ENCODE measurements at places on chromosomes 6 and 20.

DNA sequence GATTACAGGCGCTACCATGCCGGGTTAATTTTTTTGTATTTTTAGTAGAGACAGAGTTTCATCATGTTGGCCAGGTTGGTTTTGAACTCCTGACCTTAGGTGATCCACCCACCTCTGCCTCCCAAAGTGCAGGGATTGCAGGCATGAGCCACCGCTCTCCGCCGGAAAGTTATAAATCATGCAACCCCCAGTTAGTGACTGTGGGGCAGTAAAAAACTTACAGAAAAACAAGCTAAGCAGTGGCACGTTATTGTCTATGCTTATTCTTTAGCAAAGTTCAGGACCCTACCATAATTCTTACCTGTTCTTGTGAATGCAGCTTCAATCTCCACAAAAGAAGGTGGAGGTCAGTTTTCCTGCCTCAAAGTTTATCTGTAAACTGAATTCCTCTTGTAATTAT lies 47.5 kb upstream of the BTN3A2 start:
- no peak for DNase-seq

DNA sequence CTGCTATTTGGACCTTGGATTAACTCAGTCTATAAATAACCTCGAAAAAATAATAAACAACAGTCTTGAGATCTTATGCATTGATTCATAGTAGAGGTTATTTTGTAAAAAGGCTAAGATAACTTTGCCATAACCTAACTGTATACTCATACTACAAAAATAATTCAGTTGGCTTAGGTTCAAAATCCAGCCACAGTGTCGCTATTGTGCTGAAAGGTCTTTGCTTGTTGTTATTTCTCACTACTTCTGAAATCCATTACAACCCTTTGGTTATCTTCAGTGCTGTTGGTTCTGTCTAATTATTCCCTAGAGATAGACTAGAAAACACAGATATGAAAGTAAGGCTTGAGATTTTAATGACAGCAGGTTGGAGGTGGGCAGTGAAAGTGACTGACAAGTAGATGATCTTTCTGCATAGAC lies 74.4 kb downstream of the MKKS start:
- DNase-seq, result no peak

DNA sequence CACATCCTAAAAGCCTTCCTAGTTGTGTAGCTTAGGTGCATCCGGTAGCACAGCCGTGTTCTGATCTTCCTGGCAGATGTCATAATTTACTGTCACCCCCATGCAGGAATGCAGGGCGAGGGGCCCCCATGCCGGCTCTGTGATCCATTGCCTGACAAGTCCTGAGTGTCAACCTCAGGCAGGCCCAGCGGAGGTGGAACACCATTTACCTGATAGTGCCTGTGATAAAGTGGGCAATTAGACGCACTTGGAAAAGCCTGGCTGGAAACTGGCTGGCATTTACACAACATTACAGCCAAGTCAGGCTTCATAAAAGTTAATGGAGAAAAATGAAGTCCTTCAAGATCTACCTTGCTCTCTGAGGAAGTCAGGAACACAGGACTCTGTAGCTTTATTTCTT lies 521.4 kb upstream of the JAG1 start:
- no peak for DNase-seq

- DNase-seq, result no peak
These were observed 15.7 kb upstream of the FAM83C start for GRCh38 chr20:35307666-35308653.

DNA sequence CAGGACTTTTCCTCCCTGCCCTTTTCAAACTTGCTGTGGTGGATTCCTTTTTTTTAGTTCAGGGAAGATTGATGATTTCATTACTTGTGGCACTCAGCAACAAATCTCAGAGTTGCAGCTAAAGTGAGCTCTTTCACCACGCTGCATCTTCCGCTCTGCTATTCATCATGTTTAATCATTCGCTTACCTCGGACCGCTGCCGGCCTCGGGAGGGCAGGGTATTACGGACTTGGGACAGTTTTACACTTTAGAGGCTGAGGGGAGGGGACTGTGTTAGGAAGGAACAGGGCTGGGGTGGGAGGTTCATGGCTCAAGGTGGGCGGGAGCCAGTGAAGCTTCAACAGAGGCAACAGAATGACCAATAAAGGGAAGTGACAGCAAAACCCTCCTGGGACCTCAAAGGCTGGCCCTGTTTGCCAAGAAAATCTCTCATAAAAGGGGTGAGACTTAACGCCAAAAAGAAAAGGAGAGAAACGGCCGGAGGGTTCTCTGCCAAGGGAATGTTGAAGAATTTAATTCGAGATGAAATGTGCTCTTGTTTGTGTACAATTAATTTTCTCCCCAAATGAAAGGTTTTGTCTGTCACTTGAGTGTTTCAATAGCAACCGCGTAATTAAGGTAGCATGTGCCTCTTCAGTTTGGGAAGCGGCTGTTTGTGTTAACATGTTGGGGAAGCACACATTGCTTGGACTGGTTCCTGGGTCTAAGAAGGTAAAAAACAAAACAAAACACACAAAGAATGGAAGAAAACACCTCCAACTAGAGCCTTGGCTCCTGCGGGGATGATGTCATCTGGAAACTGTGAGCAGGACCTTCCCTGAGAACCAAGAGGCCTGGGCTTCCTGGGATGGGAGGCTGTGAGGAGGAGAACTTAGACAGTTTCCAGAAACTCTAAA lies 72.5 kb upstream of the SULF2 start:
- no peak for DNase-seq

DNA sequence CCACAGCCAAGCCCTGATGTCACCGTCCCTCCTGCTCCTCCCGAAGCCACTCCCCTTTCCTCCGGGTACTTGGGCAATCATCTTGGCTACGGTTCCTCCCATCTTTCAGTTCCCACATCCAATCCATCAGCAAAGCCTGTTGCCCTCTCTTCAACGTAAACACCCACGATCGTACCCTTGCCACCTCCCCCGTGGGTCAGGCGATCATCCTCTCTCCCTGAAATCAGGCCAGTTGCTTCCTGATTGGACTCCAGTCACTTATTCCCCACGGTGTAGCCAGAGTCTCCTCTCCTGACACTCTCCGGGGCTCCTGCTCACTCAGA lies 44.5 kb downstream of the SULF2 start:
- DNase-seq, result no peak

DNA sequence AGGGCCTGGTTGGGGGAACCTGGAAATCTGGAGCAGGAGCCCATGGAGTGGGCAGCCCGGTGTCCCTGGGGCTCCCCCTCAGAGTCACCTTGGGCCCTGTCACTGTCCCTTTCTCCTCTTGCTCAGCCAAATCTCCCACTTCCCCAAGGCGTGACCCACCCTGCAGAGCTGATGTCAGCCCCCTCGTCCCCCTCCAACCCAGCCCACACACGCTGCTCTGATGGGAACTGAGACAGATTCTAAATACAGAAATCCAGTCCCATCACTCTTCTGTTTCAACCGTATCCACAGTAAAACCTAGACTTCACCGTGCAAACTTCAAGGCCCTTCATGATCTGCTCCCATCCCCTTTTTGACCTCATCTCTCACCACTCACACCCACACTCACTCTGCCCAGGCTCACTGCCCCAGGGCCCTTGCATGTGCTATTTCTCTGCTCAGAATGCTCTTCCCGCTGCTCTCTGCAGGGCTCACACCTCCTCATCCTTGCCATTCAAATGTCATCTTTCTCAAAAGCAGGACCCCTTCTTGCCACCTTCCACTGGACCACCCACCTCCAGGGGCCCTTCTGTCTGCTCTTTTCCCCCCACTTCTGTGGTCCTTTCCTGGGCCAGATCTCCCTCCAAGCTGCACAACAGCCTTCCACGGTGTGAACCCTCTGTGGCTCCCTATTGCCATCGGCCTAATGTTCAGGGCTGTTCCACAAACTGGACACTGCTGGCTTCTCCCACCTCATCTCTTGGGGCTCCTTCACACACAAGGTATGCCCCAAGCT lies 16.6 kb downstream of the TGM2 start:
- DNase-seq, result no peak

- no peak for DNase-seq
These were observed 115.8 kb upstream of the HMGCLL1 start for GRCh38 chr6:55694759-55695158.

DNA sequence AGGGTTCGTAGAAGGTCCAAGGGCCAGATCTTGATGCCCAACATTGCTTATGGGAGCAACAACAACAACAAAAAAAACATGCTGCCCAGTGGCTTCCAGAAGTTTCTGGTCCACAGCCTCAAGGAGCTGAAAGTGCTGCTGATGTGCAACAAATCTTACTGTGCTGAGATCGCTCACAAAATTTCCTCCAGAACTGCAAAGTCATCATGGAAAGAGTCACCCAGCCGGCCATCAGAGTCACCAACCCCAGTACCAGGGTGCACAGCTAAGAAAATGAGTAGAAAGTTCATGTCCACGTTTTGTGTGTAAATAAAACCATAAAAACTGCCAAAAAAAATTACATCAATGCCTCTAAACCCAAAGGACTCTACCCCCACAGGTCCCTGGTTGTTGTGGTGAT lies 3.8 kb downstream of the HLA-DPB1 start:
- DNase-seq, result no peak

- no peak for DNase-seq
These were observed 1.5 kb downstream of the RALY start for GRCh38 chr20:33995053-33995831.

GRCh38 chr6:122806291-122806690 lies 17.2 kb downstream of the SMPDL3A start:
- DNase-seq, result no peak

GRCh38 chr20:30598460-30599230 lies 658.8 kb upstream of the DEFB115 start:
- DNase-seq, result no peak

DNA sequence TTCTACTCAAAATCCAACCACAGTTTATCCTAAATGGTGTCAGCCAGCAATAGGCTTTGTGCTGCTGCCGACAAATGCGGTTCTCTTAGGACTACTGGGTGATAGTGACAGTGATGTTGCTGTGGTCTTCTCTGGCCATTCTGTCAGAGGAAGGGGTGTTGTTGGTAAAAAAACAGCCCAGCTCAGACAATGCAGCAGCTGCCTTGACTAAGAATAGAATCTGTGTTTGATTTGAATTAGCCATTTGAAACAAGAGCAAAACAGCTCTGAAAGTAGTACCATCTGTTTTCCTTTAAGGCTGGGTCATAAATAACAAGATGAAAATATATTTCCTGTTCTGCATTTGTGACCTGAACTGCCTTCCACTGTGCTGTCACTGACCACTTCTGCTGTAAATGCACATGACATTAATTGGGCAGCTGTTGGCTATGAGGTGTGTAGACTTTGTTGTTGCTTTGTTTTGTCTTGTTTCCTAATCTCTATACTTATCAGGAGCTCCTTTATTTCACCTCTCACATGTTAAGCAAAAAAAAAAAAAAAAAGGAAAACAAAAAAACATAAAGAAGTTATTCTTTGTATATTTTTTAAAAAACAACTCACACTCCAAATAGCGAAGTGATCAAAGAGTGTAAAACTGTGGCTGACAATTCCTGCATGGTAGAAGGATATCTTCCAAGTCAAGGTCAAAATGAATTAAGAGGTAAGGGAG lies 497.8 kb upstream of the ARID1B start:
- DNase-seq, result no peak

- no peak for DNase-seq
These were observed 5.6 kb upstream of the GRM4 start for GRCh38 chr6:34151321-34152041.

DNA sequence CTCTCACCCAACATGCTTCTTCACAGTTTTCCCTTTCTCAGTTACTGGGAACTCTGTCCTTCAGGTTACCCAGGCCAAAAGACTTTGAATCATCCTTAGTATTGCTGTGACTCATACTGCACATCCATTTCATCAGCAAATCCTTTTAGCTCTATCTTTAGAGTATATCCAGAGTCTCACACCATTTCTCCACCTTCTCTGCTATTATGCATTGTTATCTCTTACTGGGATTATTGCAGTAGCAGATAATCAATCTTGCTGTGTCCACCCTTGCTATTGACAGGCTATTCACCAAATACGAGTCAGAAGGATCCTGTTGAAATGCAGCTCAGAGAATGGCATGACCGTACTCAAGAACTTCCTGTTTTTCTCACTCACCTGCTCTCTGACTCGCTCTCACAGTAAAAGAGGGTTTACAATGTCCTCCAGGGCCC lies 57.3 kb downstream of the BCKDHB start:
- no peak for DNase-seq

DNA sequence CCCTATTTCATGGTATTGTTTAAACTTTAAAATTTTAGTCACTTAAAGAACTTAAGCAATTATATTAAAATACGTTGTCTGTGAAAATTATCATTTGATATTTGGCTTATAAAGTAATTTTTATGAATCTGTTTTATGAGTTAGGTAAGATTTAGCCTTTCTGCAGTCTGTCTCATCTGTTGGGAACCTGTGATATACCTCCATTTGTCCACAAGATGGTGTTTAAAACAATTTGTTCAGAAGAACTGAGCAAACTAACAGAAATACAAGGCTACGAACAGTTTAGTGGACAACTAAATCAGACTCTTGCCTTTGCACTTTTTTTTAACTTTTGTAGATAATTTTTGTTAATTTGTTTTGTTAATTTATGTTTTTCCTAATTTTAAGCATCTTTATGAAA lies 92.4 kb downstream of the COL9A1 start:
- no peak for DNase-seq

GRCh38 chr20:33423141-33423834 lies 20.3 kb downstream of the SNTA1 start:
- DNase-seq, result no peak

GRCh38 chr6:37538107-37538506 lies 38.4 kb upstream of the CCDC167 start:
- no peak for DNase-seq

- DNase-seq, result no peak
These were observed 65.2 kb downstream of the RIOK1 start for GRCh38 chr6:7454696-7455358.

GRCh38 chr6:51570168-51570921 lies 517.1 kb downstream of the PKHD1 start:
- no peak for DNase-seq

DNA sequence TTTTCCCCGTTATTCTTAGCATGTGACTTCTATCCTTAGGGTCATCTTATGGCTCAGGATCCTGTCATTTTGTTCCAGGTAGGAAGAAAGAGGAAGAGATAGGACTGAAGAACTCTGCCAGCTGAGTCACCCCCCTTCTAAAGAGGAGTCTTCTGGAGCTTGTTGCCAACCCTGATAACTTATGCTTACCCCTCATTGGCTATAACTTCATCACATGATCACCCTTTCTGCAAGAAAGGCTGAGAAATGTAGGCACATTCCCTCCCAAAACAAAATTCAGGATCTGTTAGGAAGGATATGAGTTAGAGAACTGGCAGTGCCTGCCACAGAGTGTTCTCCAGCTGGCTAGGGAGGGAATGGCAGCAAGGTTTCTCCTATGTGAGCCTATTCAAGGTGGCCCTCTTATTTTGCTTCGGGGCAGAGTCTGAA lies 35.6 kb downstream of the ARFGEF2 start:
- DNase-seq, result no peak

Data from stimulated activated CD4-positive, alpha-beta T cell treated with anti-CD3 and anti-CD28 coated beads, Interleukin-1b, Interleukin-23, amount 100 ng/mL, for 1 hour (primary cell).